ENCODE measurements at places on chromosomes 13 and 19.
A peak's percentile ranks its signal among the peaks of the same experiment; 100 is the strongest.

GRCh38 chr19:16915135-16915534 lies 26.3 kb downstream of the F2RL3 start:
- DNase-seq, result no peak

DNA sequence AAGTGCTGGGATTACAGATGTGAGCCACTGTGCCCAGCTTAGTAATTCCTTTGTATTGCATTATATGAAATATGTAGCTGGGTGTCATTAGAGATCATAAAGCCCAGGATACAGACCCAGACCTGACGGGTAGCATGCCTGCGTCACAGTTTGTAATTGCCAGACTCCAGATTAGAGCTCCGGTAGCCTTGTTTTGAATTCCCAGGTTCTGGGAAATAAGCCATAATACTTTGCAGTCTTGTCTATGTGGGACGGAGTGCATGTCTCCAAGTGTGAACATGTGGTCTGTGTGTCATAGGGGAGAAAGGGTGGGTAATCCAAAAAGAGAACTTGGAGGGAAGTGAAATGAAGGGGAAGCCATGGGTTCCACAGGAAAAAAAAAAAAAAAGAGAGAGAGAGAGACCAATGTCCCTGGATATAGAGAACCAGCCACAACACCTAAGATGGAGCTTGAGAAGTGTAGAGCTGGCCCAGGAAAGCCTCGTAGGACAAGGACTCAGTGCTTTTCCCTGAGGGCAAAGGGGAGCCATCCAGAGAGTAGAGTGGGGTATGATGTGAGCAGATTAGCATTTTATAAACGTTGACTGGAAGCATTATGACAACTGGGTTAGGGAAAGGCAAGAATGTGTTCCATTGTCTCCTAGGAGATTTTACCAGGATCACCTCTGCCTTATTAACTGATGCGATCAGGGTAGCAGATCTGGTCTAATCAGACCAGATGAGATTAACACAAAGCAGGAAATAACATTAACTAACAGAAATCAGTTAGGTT lies 2.6 kb downstream of the ZSCAN4 start:
- DNase-seq, result no peak

DNA sequence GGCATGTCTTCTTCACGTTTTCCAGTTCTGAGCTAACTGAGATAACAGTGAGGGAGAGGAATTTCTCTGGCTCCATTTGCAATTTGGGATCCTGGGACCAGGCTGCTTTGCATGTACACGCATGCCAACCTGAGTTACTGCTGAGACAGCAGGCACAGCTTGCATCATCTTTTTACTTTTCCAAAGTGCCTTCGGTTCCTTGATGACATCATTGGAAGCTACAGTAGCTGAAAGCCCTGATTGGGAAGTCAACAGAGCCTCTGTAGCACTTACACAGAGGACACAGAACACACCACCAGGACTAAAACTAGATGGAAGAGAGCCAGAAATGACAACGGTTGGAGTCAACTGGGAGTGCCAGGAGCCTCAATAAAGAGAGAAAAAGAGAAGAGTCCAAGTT lies 399.1 kb upstream of the GPC6 start:
- no peak for DNase-seq

- no peak for DNase-seq
Measured at GRCh38 chr13:28587174-28587540, 71.8 kb upstream of the POMP start.

GRCh38 chr13:106883976-106884375 lies 316.0 kb upstream of the ARGLU1 start:
- no peak for DNase-seq

DNA sequence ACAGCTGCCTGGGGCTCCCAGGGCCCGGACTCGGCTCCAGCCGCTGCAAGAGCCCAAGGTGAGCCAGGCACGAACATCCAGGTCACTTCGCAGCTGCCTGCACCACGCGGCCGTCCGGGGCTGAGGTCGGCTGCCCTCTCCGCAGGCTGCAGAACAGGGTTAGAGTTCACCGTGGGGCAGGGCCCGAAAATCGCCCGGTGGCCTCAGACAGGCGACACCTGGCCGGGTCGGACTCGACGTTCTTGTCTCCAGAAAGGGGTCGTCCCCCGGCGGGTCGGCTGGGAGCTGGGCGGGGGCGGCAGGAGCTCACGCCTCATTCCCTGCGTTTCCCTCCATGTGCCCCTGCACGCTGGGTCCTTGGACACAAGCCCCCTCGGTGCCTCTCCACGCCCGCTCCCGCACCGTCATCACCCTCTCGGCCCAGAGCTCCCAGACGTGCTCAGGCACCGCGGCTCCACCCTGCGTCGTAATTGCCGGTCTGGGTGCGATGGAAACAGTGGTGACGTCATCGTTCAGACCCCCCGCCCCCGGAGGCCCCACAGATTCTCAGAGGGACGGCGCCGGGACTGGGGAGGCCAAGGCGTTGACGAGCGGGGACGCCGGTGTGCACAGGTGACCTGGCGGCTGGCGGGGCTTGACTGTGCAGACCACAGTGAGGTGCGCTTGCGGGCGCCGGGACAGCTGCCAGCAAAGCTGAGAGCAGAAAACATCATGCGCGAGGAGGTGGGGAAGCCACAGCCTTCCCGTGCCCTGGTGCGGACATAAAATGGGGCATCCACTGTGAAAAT lies 4.0 kb upstream of the GRIN3B start:
- DNase-seq, result no peak

DNA sequence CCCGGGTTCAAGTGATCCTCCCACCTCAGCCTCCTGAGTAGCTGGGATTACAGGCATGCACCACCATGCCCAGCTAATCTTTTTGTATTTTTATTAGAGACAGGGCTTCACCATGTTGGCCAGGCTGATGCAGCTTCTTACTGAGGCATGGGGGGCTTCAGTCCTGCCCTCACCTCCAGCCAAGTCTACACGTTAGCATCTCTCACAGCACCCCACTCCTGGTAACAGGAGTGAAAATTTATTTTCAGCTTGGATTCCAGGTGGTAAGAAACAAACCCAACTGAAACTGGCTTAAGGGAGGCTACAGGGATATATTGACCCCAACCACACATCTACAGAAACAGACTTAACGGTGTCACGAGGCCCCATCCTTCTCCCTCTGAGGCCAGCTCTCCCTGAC lies 10.6 kb downstream of the NKPD1 start:
- DNase-seq, result no peak

DNA sequence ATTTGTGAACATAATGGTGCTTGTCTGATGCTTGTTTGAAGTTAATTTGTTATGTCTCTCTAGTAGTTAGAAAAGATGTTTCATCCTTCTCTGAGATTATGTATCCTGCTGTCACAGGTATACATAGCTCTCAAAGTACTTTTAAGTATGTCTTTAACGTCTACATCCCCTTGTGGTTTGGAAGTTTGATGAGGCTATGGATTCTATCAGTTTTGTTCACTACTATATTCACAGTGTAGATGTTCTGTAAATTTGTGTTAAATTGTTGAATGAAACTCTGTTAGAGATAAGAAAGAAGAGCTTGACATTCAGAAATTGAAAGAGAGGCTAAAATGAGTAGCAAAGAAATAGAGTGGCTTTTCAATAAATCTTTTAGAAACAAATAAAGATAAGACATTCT lies 304.6 kb upstream of the MIR17HG start:
- no peak for DNase-seq

DNA sequence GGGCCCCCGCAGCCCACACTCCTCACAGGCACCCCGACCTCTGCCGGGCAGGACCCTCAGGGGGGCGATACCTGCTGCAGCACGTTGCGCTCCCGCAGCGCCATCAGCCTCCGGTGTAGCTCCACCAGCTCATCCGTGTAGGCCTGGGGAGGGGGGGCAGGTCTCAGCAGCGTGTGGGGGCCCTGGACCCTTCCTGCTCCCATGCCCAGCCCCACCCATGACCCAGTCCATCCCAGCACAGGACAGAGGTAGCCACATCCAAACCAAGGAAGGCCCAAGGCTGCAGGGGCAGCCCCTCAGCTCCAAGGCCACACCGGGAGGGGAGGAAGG lies 66.5 kb downstream of the MLLT1 start:
- no peak for DNase-seq

GRCh38 chr13:80237646-80238045 lies 103.3 kb downstream of the SPRY2 start:
- DNase-seq, result no peak

DNA sequence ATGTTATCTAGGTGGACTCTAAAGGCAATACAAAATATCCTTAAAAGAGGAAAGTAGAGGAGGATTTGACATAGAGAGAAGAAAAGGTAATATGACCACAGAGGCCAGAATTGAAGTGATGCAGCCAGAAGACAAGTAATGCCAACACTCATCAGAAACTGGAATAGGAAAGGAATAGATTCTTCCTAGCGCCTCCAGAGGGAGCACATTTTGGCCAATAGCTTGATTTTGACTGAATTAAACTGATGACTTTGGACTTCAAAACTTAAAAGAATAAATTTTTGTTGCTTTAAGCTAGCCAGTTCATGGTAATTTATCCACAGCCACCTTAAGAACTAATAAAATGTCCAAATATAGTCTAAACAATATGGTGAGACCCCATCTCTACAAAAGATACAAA lies 1921.9 kb downstream of the OLFM4 start:
- no peak for DNase-seq

- DNase-seq, result no peak
Measured at GRCh38 chr19:50258918-50259372, 55.5 kb downstream of the MYH14 start.

- peak; percentile 59 for DNase-seq
Measured at GRCh38 chr13:60448907-60449510, 52.0 kb downstream of the TDRD3 start.

DNA sequence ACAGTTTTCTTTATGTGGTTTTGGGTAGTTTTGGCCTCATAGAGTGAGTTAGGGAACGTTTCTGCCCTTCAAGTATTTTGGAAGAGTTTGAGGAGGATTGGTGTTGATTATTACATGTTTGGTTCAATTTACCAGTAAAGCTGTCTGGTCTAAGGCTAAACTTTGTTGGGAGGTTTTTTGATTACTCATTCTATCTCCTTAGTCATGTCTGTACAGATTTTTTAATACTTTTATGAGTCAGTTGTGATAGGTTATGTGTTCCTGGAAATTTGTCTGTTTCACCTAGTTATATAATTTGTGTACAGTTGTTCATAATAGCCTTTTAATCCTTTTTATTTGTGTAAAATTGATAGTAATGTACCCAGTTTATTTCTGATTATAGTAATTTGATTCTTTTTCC lies 20.4 kb downstream of the RNF17 start:
- DNase-seq, result no peak

- peak; percentile 57 for DNase-seq
Measured at GRCh38 chr19:10848230-10848856, at the start of gene C19orf38. Gene C19orf38 (plus strand): TSS chr19:10848415. CDS start chr19:10848509, 94 bp downstream.

GRCh38 chr13:57640607-57641006 lies 9.1 kb downstream of the PCDH17 start:
- DNase-seq, result no peak

DNA sequence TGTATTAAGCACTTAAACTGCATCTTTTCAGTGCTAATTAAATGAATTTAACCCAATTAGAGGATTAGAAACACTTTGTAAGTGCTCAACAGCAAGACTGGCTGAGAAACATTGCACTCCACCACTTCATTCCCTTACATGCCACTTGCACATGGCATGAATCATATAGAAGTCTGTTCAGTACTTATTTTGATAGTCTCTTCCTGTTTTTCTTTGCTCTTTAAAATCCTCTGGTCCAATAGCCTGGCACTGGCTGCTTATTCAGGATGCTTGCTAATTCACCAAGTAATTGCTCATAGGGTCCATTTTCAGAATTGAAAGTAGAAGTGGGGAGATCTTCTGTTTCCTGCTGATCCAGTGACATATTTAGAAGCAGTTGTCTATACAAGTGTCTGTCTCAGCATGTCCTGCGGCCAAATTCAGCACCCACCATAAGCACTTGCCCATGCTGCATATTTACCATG lies 900.1 kb downstream of the PCDH9 start:
- no peak for DNase-seq

DNA sequence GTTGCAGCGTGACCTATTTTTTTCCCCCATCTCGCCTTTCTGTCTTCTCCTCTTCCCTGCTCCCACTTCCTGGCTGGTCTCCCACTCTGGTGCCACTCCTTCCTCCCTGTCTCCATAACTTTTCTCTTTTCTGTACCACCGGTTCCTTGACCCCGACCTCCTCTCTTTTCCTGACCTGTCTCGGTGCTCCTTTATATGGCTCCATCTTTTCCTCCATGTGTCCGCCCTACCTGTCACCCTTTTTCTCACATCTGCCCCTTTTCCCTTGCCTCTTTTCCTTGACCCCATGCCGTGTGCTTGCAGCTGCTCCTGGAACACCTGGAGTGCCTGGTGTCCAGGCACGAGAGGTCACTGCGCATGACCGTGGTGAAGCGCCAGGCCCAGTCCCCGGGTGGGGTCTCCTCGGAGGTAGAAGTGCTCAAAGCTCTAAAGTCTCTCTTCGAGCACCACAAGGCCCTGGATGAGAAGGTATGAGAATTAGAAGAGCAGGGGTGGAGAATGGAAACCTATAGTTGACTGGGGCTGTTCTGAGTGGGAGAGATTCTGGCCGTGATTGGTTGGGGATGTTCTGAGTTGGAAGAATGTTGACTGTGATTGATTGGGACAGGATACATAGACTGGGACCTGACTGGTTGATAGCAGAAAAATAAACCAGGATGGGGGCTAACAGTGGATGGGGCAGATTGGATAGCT lies 9.3 kb downstream of the PPFIA3 start:
- DNase-seq, result no peak

- DNase-seq, result no peak
Measured at GRCh38 chr19:4057931-4058692, 8.6 kb downstream of the ZBTB7A start.

DNA sequence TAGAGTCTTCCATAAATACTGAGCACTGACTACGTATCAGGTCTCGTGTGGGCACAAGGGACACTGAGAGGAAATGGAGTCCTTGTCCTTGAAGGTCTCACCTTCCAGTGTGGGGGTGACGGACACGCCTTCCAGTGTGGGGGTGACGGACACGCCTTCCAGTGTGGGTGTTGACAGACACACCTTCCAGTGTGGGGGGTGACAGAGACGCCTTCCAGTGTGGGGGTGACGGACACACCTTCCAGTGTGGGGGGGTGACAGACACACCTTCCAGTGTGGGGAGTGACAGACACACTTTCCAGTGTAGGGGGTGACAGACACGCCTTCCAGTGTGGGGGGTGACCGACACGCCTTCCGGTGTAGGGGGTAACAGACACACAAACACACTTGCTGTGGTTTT lies 14.3 kb upstream of the EDDM13 start:
- DNase-seq, result no peak

DNA sequence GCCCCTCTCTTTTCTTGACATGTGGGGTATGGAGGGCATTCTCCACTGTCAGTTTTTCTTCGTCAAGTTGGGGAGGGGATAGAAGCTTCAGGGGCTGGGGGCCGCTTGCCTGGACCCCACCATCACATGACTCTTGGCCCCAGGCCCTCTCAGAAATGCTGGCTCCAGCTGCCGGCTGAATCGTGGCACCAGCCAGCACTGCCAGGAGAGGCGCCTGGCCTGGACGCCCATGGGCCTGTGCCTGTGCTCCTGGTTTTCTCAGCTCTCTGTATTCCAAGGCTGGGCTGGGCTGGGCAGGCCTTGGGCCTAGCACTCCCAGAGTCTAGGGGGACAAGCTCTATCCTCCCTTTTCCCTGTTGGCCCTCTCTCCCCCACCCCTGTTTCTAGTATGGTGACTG lies 38.6 kb downstream of the LYL1 start:
- no peak for DNase-seq

- no peak for DNase-seq
Measured at GRCh38 chr13:58852076-58852475, 1220.5 kb downstream of the PCDH17 start.

- DNase-seq, result no peak
Measured at GRCh38 chr13:67123165-67123564, 107.0 kb downstream of the PCDH9 start.

- peak; percentile 17 for DNase-seq
Measured at GRCh38 chr13:70623239-70623638, 515.0 kb upstream of the KLHL1 start.
